ENCODE measurements at places on chromosomes 16 and 17. TPM values are rescaled to one million over a fixed set of nuclear protein-coding genes. Genes with fewer than 3 reads are reported as not detected.

The HOXB8 gene
- 13.0 TPM for total RNA-seq

The MFAP4 gene
- total RNA-seq = 80.5 TPM

The C1QTNF8 gene
- total RNA-seq = not detected

The CDRT15 gene
- not detected for total RNA-seq

The SDR42E2 gene
- not detected for total RNA-seq

The STAC2 gene
- not detected for total RNA-seq

The CHST5 gene
- total RNA-seq = 23.2 TPM

The PLD6 gene
- not detected for total RNA-seq

The NOG gene
- total RNA-seq = not detected

The LGALS9B gene
- 48.7 TPM for total RNA-seq

The PRAC2 gene
- not detected for total RNA-seq

The RNF222 gene
- total RNA-seq = not detected

The RNF227 gene
- not detected for total RNA-seq

The GABARAP gene
- total RNA-seq = 155 TPM

The TNS4 gene
- 0.29 TPM for total RNA-seq

The PGAP3 gene
- total RNA-seq = 30.9 TPM

The CXCL16 gene
- 32.4 TPM for total RNA-seq

- no peak for DNase-seq
These were observed 34.4 kb downstream of the PMFBP1 start for GRCh38 chr16:72137380-72138063.

- peak; percentile 94 for DNase-seq
These were observed at the start of gene VAT1 for GRCh38 chr17:43021741-43022512. Gene VAT1, minus strand, starts transcription at chr17:43022385. Its CDS starts 63 bp downstream, at chr17:43022322.

GRCh38 chr17:10311131-10311530 is 61.7 kb downstream of the MYH13 start:
- no peak for DNase-seq

GRCh38 chr17:6090253-6090652 is 20.1 kb downstream of the WSCD1 start:
- DNase-seq = no peak

DNA sequence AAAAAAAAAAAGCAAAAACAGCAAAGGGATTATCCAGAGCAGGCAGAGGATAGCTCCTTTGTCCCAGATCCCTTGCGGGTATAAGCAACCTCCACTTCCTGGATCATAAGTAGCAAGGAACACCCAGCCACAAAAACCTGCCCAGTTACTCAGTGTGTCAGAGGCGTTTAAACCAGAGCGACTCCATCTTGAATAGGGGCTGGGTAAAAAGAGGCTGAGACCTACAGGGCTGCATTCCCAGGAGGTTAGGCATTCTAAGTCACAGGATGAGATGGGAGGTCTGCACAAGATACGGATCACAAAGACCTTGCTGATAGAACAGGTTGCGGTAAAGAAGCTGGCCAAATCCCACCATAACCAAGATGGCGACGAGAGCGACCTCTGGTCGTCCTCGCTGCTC is 33.4 kb upstream of the HELZ start:
- no peak for DNase-seq

GRCh38 chr16:10878328-10878643 is 1.3 kb downstream of the CIITA start:
- no peak for DNase-seq

DNA sequence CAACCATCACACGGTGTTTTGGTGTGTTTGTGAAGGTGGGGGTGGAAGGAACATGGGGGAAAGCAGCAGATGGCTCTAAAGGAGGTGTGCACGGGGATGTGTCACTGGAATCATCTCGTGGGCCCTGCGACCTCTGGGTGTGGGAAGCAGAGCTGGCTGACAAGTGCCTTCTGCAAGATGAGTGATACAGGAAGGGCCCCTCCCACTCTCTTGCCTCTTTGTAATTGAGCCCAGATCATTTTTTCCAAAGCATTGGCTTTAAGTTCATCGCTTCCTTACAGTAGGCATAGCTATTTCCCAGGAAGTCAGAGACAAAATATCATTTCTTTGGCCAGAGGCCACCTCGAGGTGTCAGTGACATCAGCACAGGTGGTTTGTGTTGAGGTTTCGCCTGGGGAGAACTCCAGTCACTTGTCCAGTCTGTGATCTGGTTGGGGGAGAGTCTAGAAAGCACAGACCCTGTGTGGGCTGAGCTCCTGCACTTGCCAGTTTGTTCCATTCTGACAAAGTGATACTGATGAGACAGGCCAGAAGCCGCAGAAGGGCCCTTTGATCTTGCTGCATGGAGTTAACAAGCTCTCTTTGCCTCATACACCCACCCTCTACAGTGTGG is 20.6 kb upstream of the SNTB2 start:
- no peak for DNase-seq

DNA sequence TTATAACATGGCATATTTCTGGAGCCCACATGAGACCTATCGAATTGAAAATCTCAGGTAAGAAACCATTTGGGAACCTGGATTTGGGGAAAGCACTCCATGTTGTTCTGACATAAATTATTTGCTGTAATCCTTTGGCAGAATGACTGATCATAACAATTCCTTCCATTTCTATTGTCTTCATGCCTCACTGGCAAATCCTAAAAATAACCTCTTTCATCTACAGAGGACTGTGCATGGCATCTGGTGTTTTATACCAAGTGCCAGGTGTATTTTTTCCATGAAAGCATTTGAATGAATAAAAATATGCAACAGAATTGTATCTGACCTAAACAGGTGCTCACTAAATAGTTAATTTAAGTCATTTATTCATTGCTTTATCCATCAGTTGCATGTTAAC is 33.7 kb upstream of the COQ7 start:
- no peak for DNase-seq

- DNase-seq = no peak
These were observed 397 bp downstream of the RIPOR1 start for GRCh38 chr16:67528870-67529581.

GRCh38 chr17:31595076-31595475 is 203.6 kb downstream of the RAB11FIP4 start:
- no peak for DNase-seq

DNA sequence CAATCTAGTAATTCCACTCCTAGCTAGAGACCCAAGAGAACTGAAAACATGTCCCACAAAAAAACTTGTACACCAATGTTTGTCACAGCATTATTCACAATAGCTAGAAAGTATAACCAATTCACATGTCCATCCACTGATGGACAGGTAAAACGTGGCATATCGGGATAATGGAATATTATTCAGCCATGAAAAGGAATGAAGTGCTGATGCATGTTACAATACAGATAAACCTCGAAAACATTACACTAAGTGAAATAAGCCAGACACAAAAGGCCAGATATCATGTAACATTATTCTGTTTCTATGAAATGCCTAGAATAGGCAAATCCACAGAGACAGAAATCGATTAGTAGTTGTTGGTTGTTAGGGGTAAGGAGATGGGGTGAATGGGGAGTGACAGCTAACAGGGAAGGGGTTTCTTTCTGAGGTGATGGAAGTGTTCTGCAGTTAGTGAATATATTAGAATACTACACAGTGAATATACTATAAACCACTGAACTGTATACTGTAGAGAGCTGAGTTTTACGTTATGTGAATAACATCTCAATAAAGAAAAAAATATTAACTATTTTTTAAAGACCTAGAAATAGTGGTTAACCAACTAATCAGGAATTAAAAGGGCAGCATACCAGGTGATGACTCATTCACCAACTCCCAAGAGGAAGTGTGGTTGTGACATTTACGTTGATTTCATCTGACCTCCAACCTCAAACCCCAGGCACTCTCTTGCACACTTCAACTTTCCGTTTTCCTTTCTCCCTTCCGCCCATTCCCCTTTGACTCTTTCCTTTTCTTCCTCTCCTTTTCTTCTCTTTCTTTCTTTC is 48.6 kb downstream of the GAS7 start:
- DNase-seq = no peak

DNA sequence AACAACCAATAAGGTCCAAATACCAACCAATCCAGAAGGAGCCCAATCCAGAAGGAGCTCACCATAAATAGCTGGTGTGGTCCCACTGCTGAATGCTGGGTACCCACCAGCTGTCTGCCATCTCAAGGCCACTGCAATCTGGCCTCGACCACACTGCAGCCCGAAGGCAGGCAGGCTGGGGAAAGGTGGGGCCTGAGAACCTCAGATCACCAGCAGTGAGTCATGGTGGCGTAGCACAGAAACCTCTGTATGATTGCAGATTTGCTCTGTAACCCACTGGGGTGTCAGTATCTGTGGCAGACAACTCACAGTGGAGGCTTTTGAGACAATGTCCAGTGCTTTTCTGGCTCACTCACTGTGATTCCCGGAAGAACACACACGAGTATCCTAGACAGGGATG is 14.7 kb upstream of the CMTR2 start:
- DNase-seq = no peak

- DNase-seq = no peak
These were observed 7.7 kb downstream of the CEP295NL start for GRCh38 chr17:78895322-78895721.

- DNase-seq = no peak
These were observed 17.1 kb downstream of the ANKRD11 start for GRCh38 chr16:89473136-89473712.

- no peak for DNase-seq
These were observed 315.5 kb upstream of the CDH5 start for GRCh38 chr16:66050991-66051390.

- no peak for DNase-seq
These were observed 115.3 kb downstream of the OR1D5 start for GRCh38 chr17:2947996-2948550.

DNA sequence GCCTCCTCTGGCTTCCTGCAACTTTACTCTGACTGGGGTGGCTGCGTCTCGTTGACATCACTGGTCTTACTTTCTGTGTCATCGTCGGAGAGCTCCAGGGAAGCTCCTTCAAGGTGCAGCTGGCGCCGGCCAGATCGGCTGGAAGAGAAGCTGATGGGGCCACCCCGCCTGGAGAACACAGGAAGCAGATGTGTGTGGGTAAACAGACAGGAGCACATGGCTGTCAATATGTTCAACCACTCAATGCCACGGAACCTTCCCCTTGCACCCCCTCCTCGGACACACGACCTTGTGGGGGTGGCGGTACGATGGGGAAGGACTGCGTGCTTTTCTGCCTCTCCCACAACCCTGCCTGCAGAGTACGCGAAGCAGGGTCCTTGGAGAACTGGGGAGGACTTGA is 40.1 kb downstream of the NDEL1 start:
- DNase-seq = no peak

DNA sequence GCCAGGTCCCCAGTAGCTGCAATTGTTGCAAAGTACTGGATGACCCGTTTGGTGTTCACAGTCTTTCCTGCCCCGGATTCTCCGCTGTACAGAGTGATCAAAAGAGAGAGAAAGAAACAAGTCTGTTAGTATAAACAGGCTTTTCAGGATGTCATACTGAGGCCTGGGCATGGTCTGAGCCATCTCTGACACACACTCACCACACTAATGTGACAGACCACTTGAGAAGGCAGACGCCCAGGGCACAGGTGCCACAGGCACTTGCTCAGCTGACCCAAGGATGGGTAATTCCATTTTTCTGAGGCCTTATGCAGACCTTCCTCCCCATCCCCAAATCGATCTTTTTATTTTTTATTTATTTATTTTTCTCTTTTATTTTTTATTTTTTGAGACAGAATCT is 7.5 kb downstream of the MYH3 start:
- DNase-seq = no peak

GRCh38 chr17:63621229-63621683 is 961 bp upstream of the MAP3K3 start:
- no peak for DNase-seq

DNA sequence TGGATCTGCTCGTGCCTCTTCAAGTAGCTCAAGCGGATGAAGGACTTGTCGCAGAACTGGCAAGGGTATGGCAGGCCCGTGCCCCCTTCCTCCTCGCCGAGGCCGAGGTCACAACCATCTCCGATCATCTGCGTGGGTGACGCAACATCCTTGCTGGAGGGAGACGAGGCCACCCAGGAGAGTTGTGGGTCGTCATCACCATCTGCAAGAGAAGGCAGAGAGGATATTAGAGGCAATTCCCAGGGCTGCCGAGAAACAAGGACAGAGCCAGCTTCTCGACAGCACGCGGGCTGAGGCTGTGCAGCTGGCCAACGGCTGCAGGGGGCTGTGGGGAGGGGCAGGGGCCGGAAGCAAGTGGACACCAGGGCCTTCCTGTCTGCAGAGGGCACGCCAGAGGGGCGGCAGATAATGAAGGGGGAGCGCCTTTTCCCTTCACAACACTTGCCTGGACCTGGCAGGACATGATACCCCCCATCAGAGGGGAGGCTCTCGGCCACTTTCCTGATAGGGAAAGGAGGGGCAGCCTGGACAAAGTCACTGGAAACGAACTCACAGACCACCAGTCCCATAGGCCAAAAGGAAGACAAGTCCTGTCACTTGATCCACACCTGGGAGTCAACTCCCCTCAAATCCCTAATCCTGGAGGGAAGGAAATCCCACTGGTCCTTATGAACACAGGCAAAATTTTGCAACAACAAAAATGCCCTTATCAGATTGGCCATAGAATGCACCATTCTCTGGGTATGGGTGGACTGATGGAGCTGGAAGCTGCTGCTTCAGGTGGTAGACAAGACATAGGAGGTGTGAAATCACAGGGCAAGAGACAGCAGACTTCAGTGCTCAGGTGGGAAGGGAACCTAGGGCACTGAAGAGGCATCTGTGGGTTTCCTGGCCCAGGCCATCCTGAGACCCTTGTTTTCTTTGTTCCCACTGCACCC is 217.0 kb downstream of the ZNF423 start:
- DNase-seq = no peak

GRCh38 chr17:81666342-81667191 is at the start of the genes CCDC137 and OXLD1:
Gene CCDC137, plus strand, starts transcription at chr17:81666737. Its CDS starts 30 bp downstream, at chr17:81666767.
Gene OXLD1, minus strand, starts transcription at chr17:81666605. Its CDS starts 28 bp downstream, at chr17:81666577.
- DNase-seq = peak; percentile 99

DNA sequence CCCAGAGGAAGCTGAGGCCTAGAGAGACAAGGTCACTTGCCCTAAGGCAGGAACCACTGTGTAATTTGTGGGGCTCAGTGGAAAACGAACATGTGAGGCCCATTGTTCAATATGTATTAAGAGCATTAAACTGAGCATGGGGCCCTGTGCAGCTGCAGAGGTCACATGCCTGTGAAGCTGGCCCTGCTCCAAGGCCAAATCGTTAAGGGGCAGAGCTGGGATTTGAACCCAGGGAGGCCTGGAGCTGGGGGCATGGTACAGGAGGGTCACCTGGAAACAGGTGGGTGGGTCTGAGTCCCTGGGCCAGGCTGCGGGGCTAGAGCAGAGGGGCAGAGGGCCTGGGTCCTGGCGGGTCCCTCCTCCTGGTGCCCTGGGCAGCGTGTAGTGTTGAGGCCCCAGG is 19.7 kb downstream of the C16orf74 start:
- no peak for DNase-seq

GRCh38 chr16:892006-892405 is 78.8 kb downstream of the LMF1 start:
- no peak for DNase-seq

GRCh38 chr16:79601092-79601930 is 774 bp upstream of the MAF start:
- peak; percentile 74 for DNase-seq

DNA sequence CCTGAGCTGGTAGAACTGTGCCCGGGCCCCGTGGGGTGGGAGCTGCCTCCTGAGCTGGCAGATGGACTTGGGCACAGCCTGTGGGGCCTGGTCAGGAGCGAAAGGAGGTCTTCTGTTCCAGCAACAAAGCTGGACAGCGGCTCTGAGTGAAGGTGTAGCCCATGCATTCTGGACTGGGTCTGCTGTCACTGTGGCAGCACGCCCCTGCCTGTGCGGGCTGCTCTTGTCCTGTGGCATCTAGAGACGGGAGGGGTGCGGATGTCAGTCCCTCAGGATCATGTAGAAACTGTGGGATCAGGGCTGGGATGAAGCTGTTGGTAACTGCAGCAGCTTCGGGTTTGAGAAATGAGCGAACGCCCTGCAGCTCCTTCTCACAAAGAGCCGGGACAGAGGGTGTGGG is 19.4 kb downstream of the BAIAP2 start:
- no peak for DNase-seq
